Lower lobe of right lung (tissue), 2 donors: ENCODE measurements at places on chromosomes 16 and 17. TPM values are rescaled to one million over a fixed set of nuclear protein-coding genes. Genes with fewer than 3 reads are reported as not detected.

GCGR gene
- not detected for total RNA-seq

CACNB1 gene
- total RNA-seq, result 21.3 TPM

SDR42E1 gene
- total RNA-seq, result 8.4 TPM

MYL11 gene
- not detected for total RNA-seq

NAGS gene
- 6.4 TPM for total RNA-seq

TEX19 gene
- not detected for total RNA-seq

SERPINF2 gene
- 24.1 TPM for total RNA-seq

PPP1R27 gene
- total RNA-seq, result not detected

KRTAP4-6 gene
- not detected for total RNA-seq

IL34 gene
- total RNA-seq, result 2.6 TPM

KRTAP1-1 gene
- not detected for total RNA-seq

SEPTIN1 gene
- 6.0 TPM for total RNA-seq

CNP gene
- 46.3 TPM for total RNA-seq

FBXW10B gene
- 0.74 TPM for total RNA-seq

C17orf100 gene
- total RNA-seq, result 1.9 TPM

ARSG gene
- 4.2 TPM for total RNA-seq

ODF4 gene
- total RNA-seq, result not detected

RAP1GAP2 gene
- total RNA-seq, result 17.0 TPM

KRTAP3-2 gene
- not detected for total RNA-seq

CDH3 gene
- total RNA-seq, result 3.4 TPM

OTOP2 gene
- not detected for total RNA-seq

MED9 gene
- total RNA-seq, result 14.5 TPM

C17orf58 gene
- total RNA-seq, result 7.4 TPM

CCDC144A gene
- total RNA-seq, result 14.1 TPM

ZNF19 gene
- total RNA-seq, result 18.3 TPM

C16orf96 gene
- 0.21 TPM for total RNA-seq

ERN1 gene
- total RNA-seq, result 39.7 TPM

OR1F1 gene
- total RNA-seq, result not detected

LLGL2 gene
- 111 TPM for total RNA-seq

HS3ST2 gene
- 4.8 TPM for total RNA-seq

ATP2A3 gene
- 45.6 TPM for total RNA-seq

CCDC78 gene
- 26.1 TPM for total RNA-seq

ASPA gene
- total RNA-seq, result 8.2 TPM

LRRC46 gene
- 11.6 TPM for total RNA-seq

ZNF597 gene
- 4.4 TPM for total RNA-seq

FOXF1 gene
- total RNA-seq, result 31.2 TPM

SLC16A11 gene
- total RNA-seq, result 7.7 TPM

CBX8 gene
- total RNA-seq, result 5.8 TPM

ENPP7 gene
- 0.18 TPM for total RNA-seq

ZSCAN10 gene
- not detected for total RNA-seq

TBC1D3I gene
- total RNA-seq, result 1.1 TPM

WSB1 gene
- 282 TPM for total RNA-seq

HCRT gene
- not detected for total RNA-seq

SP6 gene
- total RNA-seq, result 4.7 TPM

HOXB3 gene
- 11.3 TPM for total RNA-seq

NFATC3 gene
- 61.6 TPM for total RNA-seq

TNFRSF17 gene
- total RNA-seq, result 1.4 TPM

KRT222 gene
- 1.3 TPM for total RNA-seq

CRISPLD2 gene
- total RNA-seq, result 34.9 TPM

NPIPA7 gene
- 10.0 TPM for total RNA-seq

CHRNE gene
- 0.71 TPM for total RNA-seq

GAS2L2 gene
- total RNA-seq, result 3.1 TPM

PYDC1 gene
- total RNA-seq, result not detected

CFAP97D1 gene
- not detected for total RNA-seq

GP2 gene
- total RNA-seq, result 0.18 TPM

TBKBP1 gene
- 8.3 TPM for total RNA-seq

PPP1R1B gene
- total RNA-seq, result 23.9 TPM

SNX20 gene
- total RNA-seq, result 15.4 TPM

FBXW10 gene
- total RNA-seq, result 0.27 TPM

PABPN1L gene
- not detected for total RNA-seq
